ENCODE measurements at places on chromosomes 2 and 18. TPM values are rescaled to one million over a fixed set of nuclear protein-coding genes. Genes with fewer than 3 reads are reported as not detected.
A peak's percentile ranks its signal among the peaks of the same experiment; 100 is the strongest.

DNA sequence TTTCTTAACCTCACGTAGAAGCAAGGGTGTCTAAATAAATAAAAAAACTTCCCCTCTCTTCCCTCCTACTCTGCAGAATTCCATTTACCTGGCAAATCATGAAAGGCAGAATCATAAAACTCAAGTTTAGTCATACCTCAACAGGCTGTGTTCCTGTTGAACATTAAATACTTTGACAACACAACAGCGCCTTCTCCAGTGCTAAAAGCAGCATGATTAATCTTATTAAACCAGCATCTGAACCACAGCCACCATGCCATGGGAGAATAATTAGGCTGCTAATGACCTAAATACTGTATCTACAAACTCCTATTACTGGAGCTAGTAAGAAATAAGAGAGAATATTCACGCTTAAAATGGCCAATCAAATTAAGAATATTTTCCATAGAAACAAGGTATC is 68.1 kb downstream of the CDH2 start:
- DNase-seq = no peak

DNA sequence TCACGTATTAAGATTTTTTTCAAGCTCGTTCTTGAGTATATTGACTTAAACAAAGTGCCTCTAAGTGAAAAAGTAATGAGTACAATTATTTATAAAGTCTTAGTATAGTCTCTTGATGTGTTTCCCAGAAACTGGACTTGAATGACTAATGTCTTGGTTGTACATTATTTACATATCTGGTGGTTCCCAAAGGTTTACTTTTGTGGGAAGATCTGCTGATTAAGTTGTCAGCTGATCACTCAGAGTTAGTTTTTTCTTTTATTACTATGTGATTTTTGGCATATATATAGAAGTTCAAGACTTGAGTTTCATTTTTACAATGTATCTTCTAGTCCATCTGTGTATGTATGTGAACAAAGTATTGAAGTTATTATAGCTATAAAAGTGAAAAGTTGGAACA is 29.5 kb downstream of the RNF144A start:
- DNase-seq = no peak

The FAM161A gene
- 1.9 TPM for total RNA-seq

DNA sequence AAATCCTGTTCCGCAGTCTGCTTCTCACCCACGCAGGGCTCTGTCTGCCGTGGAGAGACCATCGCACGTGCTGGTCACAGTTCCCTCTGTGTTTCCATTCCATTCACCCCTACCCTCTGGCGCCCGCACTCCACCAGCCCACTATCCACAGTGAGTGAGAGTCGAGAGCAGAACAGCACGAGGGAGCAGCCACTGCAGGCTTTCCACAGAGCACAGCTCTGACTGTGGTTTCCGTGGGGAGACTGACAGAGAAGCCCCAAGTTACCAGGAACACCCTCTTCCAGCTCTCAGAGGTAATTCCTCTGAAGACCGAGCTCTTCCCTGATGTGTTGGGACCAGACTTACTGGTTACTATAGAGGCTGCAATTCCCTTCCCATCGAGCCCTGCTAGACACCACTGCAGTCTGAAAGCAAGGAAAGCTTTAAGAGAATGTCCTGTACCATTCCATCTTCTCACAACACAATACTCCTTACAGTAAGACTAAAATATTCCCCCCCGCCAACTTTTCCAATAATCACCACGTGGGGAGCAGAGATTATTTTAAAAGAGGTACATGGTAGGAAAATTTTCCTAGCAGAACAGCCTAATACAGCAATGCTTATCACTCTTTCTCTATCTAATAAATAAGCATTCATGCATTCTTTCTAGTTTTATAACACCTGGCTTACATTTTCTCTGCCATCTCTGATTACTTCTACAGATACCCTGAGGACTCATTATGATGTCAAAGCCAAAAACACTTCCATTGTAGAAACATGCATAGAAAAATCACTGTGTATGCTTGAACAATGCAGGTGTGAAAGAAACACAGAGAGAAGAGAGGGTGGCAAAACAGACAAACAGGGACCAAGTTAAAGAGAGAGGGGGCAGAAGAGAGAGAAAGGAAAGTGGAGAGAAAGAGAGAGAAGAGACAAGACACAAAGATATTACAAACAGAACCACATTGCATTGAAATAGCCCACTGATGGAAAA is 4.7 kb downstream of the MYT1L start:
- no peak for DNase-seq

DNA sequence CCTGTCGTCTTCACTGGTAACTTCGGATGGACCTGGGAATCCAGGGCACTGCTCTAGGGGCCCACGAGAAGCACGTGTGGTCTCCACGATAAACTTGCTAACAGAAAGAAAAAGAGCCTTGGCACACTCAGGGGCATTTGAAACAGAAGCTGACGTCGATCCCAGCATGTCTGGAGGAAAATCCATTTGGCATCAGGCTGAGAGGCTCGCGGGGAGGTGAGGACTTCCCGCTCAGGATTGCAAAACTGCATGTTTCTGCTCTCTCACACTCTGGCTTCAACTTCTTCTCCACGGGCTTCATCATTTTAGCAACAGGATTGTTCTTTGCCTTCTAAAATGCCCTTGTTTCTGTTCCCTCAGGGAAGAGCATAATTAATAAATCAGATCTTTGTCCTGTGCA is 181.7 kb upstream of the COPS8 start:
- DNase-seq = no peak

The NT5DC4 gene
- total RNA-seq = not detected

The ASXL3 gene
- total RNA-seq = 5.4 TPM

The HOXD11 gene
- not detected for total RNA-seq

GRCh38 chr2:11658208-11659114 is 11.5 kb downstream of the NTSR2 start:
- DNase-seq = no peak

The C2orf66 gene
- total RNA-seq = not detected

The SLC38A11 gene
- 9.9 TPM for total RNA-seq

GRCh38 chr2:162118166-162119031 is 33.6 kb downstream of the GCG start:
- DNase-seq = no peak

GRCh38 chr2:217993817-217994463 is 8.9 kb downstream of the TNS1 start:
- peak; percentile 51 for DNase-seq

The TOGARAM2 gene
- 1.1 TPM for total RNA-seq

The PSTPIP2 gene
- total RNA-seq = 10.4 TPM

GRCh38 chr2:68059784-68060525 is 2.8 kb downstream of the C1D start:
- no peak for DNase-seq

DNA sequence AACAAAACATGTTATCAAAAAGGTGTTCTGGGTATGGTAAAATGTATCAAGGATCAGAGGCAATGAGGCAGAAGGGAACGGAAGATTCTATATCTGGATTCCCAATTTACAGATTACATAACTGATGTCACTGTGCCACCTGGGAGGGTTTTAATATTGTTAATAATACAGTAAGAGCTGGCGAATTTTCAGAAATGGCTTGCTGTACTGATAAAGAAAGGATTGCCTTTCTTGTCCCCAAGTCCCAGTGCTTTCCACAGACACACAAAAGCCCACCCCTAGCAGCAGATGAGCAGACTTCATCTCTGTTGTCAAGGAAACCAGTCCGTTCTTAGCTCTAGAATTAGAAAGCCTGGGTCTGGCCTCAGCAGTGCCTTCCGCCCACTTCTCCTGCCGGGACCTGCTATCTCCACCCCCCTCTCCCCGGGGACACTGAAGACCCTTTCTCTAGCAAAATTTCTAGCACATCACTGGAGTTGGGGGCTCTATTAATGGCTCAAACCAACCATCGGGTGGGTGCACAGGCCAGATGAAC is 34.3 kb downstream of the ADD2 start:
- DNase-seq = no peak

DNA sequence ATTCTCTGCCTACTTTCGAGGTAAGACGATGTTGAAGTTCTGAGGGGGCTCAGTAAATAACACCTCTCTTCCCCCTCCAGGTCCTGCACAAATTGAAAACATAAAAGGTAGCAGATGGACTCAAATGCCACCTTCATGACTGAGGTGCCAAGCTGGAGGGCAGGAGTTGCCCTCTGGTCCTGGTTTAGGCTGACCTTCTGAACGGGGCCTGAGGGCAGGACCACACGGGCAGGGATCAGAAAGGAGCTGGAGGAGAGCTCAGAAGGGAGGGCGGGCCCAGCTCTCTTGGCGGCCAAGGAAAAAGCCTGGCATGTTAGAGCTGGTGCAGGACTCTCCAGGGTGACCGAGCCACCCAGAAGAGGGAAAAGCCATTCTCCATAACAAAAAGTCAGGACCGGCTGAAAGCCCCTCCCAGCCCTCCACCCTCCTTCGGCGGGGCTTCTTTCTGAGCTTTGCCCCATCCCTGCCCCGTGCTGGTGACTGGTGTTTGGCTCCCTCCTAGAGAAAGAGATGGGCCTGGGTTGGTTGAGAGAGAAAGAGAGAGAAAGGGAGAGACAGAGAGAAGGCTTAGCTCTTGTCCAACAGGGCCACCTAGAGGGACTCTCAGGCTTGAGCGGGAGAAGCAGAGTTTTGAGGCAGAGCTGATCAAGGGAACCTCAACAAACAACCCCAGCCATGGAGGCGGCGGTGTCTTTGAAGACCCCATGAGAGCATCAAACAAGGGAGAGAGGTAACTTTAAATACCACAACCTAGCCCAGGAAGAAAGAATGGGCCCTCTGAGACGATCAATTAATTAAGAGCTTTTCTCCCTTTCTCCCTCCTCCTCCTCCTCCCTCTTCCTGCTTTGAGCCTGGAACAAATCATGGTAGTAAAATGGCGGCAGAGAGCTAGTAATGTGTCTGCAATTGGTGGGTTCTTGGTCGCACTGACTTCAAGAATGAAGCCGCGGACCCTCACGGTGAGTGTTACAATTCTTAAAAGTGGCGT is 50.8 kb downstream of the WIPF1 start:
- DNase-seq = no peak

DNA sequence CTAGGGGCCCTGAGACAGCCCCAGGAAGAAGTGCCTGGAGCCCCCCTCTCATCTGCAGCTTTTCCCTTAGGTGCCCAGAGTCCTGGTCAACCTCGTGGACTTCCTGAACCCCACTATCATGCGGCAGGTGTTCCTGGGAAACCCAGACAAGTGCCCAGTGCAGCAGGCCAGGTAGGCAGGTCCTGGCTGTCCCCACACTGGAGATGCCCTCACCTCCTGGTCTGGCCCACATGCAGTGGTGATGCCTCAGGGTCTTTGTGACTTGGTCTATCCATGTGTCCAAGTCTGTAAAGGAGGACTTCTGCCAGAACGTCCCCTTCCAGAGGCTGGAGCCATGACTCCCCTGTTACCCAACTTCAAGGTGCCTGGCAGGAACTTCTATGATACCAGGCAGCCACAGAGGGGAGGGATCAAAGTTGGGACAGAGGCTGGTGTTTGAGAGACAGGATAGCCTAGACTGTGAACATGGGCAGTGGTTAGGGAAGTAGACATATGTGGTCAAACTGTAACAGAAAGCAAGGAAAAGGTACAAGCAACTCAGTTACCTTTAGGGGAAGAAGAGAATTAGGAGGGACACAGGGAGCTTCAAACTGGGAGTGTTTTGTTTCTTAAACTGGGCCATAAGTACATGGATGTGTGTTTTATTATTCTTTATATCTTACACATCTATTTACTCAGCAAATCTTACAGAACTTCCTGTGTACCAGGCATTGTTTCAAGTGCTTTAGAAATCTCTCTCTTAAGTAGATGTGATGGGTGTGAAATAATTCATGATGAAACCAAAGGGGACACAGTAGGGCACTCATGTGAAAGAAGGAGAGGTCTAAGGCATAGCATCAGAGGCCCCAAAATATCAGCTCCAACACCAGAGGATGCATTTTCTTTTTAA is 107.1 kb downstream of the PLB1 start:
- DNase-seq = no peak

The VWA3B gene
- not detected for total RNA-seq

GRCh38 chr18:38695559-38696280 is 1130.1 kb upstream of the CELF4 start:
- DNase-seq = no peak

- DNase-seq = no peak
Measured at GRCh38 chr2:175844169-175844568, 157.9 kb downstream of the LNPK start.

- no peak for DNase-seq
Measured at GRCh38 chr2:69013142-69013839, at the start of gene ANTXR1. Gene ANTXR1, plus strand, starts transcription at chr2:69013179. Its CDS starts 321 bp downstream, at chr2:69013500.

DNA sequence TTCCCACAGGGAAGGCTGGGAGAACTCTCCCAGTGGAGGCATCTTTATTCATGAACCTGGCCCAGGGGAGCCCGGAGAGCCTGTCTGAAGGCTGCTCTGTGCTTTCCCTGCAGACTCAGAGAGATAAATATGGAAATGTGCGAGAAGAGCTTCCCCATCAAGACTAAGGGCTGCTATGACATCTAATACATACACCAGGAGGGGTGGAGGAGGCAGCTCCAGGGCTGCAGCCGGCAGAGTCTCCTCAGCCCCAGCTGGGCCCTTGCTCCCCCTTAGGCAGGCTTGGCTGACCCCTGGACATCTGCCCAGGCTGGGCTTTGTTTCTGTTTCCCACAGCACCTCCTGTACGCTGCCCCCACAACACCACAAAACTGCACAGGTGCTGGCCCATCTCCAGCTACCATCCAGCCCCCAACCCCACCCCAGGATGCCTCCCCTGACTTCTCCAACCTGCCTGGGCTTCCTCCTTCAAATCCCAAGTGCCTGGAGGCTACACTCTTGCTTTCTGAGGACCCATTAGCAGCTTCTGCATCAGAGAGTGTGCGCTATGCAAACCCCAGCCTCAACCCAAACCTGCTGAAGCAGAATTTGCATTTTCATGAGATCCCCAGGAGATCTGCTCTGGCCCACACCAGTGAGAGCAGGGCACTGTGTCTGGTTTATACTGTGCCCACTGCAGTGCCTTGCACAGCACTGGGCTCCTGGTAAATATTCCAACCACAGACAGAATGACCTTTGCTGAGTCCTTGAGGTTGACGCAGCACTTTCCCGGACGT is 96.8 kb downstream of the VSNL1 start:
- no peak for DNase-seq

GRCh38 chr18:8562919-8563318 is 46.3 kb upstream of the RAB12 start:
- no peak for DNase-seq

DNA sequence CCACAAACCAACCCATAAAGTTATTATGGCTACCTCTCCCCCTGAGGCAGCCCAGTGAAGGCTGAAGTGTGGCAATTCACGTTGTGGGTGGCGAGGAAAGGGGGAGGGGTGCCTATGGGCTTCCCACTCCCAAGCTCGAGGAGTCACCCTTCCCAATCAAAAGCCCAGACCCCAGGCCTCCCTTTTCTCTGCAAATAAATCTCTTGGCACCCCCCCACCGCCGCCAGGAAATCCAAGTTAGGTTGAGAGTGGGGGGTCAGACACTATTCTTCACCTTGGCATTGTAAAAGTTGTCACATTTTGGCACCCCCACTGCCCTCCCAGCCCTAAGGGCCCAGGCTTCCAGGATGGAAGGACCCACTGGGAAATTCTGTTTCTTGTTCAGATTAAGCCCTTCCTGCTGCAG is 6.9 kb downstream of the ANKRD53 start:
- DNase-seq = no peak

The DLX1 gene
- 0.09 TPM for total RNA-seq

Data from omental fat pad (tissue), 4 donors.